ENCODE measurements at places on chromosomes 16 and 17. TPM values are rescaled to one million over a fixed set of nuclear protein-coding genes. Genes with fewer than 3 reads are reported as not detected.

DNA sequence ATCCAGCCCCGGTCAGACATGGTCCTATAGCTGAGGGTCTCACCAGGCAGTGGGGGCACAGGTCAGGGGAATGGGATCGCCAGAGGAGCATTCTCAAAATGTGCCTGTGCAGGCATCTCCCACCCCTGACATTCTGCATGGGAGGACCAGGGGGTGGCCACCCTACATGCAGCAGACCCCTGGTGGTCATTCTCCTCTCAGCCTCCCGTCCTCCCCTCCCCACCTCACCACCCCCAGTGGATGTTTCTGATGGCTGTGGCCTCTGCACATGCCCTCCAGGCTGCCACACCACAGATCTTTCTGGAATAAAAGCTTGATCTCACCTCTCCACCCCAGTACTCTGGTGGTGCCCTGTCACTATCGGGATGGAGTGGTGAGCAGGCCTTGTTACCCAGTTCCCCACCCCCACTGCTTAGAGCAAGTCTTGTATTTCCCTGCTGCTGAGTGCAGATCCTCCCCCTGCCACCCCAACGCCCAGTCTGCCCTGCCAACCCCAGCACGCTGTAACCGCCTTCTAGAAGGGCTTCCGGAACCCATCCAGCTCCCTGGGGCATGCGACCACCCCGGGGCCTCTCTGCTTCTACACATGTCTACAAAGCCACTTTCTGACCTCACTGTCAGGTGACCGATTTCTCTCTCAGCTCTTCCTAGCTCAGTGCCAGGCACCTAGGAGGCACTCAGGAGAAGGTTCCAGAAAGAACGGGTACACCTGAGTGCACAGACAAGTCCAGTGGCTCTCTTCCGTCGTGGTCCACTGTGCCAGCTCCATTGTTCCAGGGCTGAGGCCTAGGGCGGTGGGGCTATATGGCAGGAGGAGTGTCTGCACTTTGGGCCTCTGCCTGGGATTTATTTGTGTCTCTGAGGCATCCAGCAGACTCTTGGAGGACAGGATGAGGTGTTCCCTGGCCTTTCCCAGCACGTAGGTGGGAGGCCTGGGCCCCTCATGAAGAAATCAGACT, 9.3 kb downstream of the TBC1D24 start:
- no peak for DNase-seq

- DNase-seq: no peak
Measured at GRCh38 chr17:29760279-29761039, 137.7 kb upstream of the CORO6 start.

GRCh38 chr16:19809693-19810092, 75.0 kb downstream of the GPRC5B start:
- no peak for DNase-seq

DNA sequence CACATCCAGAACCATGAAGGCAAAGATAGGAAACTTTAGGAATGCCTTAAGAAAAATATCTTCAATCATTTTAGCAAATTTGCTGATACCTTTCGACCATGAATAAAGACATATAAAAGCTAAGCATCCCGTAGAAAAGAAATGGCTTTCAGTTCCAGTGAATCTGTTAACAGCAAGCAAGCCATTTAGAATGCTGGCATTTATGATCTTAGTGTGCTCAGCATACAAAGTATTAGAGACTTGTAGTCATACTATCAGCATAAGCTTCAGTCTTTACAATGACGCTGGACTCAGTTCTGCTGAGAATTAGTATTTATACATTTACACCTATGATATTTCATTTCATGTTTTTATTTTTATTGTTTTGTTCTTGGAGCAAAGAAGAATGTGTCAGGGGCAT, 38.7 kb downstream of the VAT1L start:
- no peak for DNase-seq

GRCh38 chr17:49580055-49580721, 4.5 kb downstream of the NXPH3 start:
- no peak for DNase-seq

NOD2 gene
- 1.3 TPM for total RNA-seq

All from tibial nerve (tissue), 4 donors.